ENCODE measurements at places on chromosomes 2 and 18.

DNA sequence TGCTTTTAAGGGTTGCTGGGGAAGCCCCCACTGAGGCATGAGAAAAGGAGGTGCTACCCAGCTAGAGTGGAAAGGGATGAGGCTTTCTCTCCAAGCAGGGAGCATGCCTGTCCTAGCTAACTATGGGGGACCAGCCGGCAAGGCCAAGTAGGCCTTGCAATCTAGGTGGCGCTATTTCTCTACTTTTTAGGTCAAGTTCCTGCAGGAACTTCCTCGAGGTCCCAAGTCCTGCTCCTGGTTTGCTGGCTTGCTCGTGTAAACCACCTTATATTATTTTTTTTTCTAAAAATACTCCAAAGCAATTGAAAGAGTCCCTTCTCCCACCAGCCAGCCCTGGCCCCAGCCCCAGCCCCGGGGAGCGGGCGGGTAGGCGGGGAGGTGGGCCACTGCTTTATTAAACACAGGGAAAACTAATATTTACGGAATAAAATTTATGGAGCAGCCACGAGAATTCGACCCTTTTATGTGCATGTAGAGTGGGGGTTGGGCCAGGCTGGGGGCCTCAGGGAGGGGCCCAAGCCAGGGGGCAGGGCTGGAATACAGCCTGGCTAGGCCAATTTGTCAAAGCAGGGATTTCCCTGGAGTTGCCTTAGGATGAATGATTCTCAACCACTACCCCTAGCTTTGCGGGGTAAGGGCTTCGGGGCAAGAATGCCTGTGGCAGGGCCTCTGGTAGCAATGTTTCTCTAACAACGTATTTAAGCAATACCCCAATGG is 12.8 kb upstream of the IHH start:
- no peak for DNase-seq

DNA sequence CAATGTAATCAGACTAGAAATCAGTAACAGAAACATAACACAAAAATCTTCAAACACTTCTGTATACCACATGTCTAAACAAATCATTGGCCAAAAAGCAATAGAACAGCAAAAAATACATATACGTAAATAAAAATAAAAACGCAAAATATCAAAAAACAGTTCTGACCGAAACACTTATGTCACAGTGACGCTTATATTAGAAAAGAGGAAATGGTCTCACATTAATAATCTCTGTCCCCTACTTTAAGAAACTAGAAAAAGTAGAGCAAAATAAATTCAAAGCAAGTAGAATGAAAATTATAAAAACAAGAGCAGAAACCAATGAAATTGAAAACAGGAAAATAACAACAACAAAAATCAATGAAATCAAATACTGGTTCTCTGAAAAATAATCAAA is 41.9 kb downstream of the TMEM131 start:
- DNase-seq = no peak

DNA sequence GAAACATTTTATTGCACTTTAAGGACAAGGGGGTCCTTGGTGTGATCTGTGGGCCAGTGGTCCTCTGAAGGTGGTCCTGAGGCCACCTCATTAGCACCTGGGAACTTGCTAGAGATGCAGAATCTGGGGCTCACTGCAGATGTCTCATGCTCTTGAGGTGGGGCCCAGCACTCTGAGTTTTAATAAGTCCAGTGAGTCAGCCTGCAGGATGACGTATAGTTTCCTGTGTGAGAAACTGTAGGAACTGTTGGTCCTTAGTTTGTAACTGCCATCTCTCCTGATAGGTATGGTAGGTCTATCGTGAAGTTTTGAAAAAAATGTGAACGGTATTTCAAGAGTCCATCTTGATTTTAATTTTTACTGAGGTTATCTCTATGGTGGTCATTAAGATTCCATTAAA is 2.8 kb downstream of the TRPM8 start:
- DNase-seq = no peak

DNA sequence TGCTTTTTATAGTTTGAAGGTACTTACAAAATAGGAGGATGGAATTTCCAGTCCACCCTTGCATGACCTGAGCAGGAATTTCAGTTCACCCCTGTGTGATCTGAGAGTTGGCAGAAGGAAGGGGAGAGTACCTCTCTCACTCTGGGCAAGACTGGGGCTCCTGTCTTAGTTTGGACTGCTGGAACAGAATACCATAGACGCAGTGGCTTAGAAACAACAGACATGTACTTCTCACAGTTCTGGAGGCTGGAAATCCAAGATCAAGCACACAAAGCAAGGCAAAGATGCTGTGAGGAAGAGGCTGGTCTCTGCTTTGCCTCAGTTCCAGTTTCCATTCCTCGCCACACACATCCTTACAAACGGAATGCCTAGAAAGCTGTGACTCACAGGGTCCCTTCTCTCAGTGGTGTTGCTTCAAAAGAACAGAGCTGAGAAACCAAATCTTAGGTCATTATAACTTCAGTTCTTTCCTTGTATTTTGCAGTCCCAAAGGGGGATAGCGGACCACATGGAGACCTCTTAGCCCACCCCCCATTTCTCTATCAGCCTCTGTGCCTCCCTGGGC is 108.8 kb upstream of the HAAO start:
- no peak for DNase-seq

GRCh38 chr2:36464006-36464721 is 108.6 kb downstream of the CRIM1 start:
- no peak for DNase-seq

DNA sequence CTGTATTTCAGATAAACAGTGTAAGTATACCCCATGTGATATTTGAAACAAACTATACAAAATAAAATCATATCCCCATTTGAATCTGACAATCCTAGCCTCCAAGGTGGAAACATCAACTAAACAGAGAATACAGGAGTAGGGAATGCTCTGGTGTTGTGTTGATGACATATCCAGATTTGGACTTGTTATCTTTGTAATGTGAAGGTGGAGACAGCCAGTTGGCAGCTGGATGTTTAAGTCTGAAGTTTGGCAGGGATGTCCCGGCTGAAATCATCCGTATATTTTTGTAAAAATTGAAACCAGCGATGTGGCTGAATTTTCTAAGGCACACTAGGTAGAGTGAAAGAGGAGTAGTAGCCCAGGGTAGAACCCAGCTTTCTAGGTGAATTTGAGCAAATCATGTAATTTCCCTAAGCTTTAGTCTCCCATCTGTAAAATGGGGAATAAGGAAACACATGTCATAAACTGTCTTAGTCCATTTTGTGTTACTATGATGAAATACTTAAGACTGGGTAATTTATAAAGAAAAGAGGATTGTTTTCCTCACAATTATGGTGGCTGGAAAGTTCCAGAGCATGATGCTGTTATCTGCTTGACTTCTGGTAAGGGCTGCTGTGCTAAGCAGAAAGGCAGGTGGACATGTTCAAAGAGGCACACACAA is 246.6 kb upstream of the APCDD1 start:
- DNase-seq = no peak

DNA sequence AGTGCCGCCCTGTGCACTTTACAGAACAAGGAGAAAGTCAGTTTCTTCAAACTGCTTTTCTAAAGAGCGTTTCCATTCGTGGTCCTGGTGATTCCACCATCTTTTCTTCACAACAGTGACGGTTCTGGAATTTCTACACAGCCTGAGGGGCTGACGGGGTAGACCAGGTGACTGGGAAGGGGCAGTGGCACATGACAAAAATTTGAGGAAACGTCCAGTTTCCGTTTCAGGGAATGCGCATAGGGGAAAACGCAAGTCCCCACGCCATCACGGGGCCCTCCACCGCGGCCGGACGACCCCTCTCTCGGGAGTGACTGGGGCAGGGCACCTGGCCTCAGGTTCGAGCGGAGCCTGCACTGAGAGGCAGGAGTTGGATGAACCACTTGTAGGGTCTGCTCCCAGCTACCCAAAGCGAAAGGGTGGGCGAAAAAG is 980 bp upstream of the SPTBN1 start:
- DNase-seq = no peak

DNA sequence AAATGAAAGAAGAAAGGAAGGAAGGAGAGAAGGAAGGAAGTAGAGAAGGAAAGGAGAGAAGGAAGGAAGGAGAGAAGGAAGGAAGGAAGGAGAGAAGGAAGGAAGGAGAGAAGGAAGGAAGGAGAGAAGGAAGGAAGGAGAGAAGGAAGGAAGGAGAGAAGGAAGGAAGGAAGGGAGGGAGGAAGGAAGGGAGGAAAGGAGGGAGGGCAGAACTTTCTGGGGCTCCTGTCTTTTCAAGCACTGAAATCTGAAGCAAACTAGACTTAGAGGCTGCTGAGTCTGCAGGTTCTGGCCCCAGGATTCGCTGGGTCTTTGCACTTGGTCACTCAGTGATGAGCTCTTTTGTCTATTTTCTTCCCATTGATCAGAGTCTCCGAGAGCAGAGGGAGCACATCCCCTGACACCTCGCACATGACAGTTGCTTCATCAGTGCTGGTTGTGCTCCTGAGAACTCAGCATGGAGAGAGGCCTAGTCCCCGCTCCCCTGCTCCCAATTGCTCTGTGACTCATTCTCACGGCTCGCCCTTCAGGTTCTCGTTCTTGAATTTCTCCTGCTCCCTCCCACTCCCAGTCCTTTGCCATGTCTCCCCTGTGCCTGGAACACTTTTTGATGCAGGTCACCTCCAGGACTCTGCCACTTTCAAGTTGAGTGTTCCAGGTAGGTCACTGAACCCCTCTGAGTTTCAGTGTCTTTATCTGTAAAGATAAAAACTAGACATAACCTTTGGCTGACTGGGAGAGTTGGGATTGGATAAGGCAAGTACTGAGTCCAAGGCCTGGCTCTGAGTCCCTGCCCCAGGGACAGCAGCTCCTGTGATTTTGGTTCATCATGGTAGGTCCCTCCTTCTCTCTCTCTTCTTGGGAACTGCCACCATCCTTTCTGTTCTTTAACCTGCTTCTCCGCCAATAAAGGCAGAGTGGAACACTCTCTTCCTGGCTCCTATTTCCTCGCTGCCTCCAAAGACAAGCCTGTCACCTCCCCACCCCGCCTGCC is 55.2 kb downstream of the TNP1 start:
- DNase-seq = no peak

DNA sequence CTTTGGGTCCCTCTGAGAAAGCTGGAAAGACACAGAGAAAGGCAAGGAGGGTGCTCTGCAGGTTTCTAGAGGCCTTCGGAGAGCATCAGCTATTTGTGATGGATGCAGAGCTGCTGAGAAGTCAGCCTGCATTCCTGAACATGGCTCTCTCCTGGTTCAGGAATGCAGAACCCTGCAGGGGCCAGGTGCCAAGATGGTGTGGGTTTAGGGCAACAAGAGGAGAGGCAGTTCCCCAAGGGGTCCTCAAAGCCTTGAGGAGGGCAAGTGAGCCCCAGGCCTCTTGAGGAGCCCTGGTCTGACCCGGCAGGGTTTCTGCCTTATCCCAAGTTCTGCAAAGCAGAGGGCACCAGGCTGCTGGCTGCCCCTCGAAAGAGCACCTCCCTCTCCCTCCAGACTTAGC is 93.3 kb downstream of the HS1BP3 start:
- no peak for DNase-seq

- no peak for DNase-seq
These were observed 1492.9 kb upstream of the CELF4 start for GRCh38 chr18:39058386-39059000.

DNA sequence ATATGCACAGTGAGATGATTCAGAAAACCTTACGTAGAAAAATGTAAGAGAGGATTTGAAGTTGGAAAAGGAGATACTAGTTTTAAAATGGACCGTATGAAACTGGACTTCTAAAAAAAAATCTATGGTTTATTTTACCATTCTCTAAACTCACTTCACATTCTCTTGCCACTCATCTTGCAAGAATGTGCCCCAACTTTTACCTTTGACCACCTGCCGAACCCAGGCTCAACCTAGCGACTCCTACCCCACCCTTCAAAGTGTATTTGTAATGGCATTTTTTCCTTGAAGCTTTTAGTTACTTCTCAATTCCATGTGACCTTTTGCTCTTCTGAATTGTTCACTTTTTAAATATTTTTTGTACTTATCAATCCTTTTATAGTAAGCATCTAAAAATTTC is 160.8 kb downstream of the PHLPP1 start:
- DNase-seq = no peak

GRCh38 chr18:1394966-1395365 is 490.3 kb downstream of the ADCYAP1 start:
- DNase-seq = no peak

- DNase-seq = no peak
These were observed 65.4 kb upstream of the ACAA2 start for GRCh38 chr18:49878567-49879270.

GRCh38 chr2:71880287-71880686 is 267.4 kb downstream of the CYP26B1 start:
- DNase-seq = no peak

- DNase-seq = no peak
These were observed 729 bp upstream of the REL start for GRCh38 chr2:60880643-60881046.

DNA sequence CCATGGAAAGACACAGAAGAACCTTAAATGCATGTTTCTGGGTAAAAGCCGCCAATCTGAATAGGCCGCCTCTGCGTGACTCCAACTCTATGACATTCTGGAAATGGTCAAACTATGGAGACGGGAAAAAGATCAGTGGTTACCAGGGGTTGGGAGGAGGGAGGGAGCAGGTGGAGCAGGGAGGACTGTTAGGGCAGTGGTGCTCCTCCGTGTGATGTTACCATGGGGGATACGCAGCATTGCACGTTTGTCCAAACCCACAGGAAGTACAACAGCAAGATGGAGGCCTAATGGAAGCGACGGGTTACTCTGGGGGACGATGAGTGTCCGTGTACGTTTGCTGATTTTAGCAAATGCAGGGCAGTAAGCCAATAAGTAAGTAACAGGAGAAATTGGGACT is 17.2 kb downstream of the TMEM18 start:
- no peak for DNase-seq

- DNase-seq = no peak
These were observed 110.8 kb downstream of the GBX2 start for GRCh38 chr2:236057375-236057774.

- no peak for DNase-seq
These were observed at the start of gene LIPG for GRCh38 chr18:49561289-49562193. LIPG (plus strand) TSS chr18:49562057; CDS start chr18:49562309, 252 bp downstream.

DNA sequence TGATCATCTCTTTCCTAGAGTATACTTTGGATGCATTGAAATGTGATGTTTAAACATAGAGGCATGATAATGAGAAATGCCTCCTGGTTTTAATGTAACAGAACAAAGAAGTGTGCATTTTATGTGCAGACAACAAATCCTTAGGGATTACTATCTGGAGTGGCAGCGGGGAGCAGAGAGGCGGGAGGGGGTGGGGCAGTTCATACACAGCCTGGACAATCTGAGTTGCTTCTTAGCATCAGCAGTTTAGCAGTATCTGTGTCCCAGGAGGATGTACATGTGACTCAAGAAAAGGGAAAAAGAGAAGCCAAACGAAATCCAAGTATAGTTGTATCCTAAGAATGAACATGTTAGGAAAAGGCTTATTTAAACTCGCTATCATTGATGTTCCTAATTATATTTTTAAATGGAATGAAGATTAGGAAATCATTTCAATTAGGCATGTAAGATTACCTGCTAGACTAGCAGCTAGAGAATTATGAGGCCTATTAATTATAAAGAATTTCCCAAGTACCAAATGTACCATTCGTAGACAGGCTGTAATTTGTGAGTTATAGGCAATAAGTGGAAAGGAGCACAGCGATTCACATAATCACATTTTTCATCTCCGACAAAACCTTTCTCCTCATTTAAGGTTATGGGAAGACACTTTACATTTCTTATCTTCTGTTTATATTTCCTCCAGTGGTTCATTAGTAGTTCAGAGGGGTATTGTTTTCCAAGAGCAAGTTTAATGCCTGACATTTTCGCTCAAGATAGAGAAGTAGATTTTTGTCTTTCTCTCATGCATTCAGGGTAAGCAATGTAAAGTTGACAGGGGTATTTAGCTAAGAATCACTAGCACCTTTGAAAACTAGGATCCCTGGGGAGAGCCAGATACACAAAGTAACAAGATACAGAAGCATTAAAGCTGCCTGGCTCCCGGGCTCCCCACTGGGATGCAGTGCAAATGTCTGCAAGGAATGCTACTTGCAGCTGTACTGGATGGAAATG is 141.3 kb upstream of the NOSTRIN start:
- DNase-seq = no peak
